ENCODE measurements at places on chromosomes 7 and 10.

- DNase-seq, result no peak
Observed at GRCh38 chr7:1446620-1447032, 12.6 kb downstream of the MICALL2 start.

- DNase-seq, result no peak
Observed at GRCh38 chr10:52115823-52116222, 198.3 kb upstream of the DKK1 start.

DNA sequence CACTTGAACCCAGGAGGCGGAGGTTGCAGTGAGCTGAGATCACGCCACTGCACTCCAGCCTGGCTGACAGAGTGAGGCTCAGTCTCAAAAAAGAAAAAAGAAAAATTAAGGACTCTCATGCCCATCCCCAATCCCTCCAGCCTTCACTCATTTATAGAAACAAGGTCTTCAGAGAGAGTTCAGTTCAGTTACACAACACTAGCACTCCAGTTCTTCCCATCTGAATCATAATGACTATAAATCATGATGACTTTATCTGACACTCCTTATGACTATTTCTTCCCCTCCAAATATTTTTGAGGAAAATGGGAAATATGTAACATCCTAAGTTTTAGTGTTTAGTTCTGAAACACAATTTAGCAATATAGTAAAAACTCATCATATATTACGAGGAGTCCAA, 107.4 kb upstream of the LSM8 start:
- DNase-seq, result no peak

DNA sequence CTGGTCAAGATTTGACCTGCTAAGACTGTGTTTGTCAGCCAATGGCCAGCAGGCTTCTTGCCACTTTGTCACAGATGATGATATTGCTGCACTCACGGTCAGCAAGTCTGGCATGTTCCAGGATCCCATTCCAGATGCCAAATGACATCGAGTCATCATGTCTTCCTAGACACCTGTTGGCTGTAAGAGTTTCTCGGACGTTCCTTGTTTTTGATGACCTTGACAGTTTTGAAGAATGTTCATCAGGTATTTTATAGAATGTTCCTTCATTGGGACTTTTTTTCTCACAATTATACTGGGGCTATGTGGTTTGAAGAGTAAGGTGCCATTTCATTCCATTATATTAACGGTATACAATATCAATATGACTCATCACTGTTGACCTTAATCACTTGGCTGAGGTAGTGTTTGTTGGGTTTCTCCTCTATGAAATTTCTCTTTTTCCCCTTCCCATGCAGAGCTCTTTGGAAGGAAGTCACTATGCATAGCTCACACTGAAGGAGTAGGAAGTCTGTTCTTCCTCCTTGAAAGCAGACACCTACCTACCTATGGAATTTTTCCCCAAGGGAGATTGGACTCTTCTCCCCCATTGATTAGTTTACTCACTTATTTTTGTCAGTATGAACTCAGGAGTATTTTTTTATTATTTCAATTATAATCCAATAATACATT, 31.6 kb downstream of the HECW1 start:
- no peak for DNase-seq

DNA sequence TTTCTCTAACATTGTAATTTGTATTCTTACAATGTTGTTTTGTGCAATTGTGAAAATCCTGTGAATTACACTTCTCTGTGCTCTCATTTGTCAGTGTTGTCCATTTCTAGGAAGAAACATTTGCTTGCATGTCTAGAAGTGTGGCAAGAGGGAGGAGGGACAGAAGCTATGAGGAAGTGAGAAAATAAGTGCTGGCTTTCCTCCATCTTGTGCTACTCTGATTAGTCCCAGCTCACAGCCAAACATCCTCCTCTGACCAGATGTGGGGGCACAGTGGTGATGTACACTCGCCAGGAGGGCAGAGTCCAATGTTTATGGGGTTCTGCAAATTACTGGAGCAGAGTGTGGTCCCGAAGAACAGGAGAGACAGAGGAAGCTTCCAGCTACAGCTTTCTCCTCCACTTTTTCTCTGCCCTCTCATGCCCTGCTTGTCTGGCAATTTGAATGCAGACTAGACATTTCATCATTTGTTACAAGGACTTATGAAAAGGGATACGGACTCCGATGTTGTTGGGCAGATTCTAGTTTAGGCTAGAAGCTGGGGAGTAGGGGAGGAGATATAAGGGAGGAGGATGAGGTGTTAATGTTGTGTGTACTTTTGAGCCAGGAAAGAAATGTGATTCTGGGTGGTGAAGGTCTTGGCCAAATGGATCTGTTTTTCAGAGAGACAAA, 131.0 kb upstream of the C1GALT1 start:
- no peak for DNase-seq

DNA sequence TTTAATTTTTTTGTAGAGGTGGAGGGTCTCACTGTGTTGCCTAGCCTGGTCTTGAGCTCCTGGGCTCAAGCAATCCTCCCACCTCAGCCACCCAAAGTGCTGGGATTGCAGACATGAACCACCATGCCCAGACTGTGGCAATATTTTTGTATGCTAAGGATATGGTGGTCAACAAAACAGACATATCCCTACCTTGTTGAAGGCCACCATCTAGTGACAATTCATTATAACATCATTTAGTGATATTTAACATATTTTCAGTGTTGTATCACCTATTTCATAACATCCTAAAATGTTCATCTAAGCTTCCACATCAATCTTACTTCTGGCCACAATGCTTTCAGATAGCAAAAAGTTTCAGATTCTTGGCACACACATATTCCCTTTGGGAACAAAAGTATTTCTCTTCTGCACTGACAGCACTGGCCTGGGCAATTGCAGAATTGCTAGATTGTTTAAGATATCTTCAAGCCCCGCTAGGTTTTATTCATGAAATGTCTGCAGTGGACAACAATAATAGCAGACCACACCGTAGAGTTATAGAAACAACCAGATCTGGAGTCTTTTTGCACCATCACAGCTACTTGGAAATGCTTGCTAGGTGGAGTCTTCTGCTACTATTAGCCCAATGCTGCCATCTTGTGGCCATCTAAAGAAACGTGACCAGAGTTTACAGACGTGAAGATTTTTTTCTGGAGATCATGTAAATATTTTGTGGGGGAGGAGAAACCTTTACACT, 58.4 kb downstream of the DNAJC12 start:
- peak; percentile 30 for DNase-seq
